CD4-positive, alpha-beta T cell treated with Interleukin-15 for 4 hours (primary cell): ENCODE measurements at places on chromosomes 3 and 15.

DNA sequence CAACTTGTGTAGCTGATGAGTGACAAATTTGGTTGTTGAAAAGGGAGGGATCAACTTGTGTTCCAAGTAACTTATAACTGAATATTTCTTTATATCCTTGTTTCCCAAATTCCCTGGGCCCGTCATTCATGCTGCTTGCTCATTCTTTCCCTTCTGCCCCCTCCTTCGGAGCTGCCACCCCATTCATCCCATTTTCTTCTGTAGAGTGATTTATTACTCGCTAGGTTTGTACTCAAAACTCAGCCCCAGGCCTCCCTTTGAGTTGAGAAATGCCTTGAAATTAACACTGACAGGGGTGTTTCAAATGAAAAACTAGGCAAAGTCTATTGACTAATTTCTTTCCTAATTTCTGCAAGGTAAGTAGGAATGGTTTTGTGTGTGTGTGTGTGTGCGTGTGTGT lies 277.4 kb upstream of the SLCO3A1 start:
- no peak for DNase-seq

DNA sequence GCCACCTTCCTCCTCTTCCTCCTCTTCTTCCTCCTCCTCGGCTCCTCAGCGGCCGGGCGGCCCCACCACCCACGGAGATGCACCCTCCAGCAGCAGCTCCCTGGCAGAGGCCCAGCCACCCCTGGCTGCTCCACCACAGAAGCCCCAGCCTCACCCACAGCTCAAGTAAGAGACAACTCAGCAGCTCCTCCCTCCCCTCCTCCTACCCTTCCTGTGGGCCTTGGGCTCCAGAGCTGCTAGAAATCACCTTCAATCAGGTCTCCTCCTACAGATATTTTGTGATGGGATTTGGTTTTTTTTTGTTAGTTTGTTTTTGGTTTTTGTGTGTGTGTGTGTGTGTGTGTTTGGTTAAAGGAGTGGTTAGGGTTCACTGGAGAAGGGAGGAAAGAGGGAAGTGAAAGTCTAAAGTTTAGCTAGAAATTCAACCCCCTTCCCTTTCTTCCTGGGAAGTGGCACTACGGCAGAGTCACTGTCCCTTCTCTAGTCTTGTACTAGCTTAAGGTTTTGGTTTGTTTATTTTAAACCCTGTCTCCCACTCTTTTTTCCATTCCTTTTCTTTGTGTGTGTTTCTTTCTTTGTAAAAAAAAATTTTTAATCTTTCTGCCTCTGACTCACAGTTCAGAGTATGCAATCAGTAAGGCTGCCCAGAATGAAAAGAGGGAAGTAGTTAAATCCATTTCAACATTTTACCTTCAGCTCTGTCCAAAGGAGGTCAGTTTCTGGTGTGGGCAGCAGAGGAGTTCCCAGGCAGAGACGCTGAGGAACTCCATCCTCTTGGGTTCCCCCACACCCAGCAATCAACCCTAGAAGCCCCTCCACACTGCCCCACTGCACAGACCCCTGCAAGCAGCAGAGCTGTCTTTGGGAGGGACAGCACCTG lies 29.0 kb upstream of the TIMP4 start:
- no peak for DNase-seq

DNA sequence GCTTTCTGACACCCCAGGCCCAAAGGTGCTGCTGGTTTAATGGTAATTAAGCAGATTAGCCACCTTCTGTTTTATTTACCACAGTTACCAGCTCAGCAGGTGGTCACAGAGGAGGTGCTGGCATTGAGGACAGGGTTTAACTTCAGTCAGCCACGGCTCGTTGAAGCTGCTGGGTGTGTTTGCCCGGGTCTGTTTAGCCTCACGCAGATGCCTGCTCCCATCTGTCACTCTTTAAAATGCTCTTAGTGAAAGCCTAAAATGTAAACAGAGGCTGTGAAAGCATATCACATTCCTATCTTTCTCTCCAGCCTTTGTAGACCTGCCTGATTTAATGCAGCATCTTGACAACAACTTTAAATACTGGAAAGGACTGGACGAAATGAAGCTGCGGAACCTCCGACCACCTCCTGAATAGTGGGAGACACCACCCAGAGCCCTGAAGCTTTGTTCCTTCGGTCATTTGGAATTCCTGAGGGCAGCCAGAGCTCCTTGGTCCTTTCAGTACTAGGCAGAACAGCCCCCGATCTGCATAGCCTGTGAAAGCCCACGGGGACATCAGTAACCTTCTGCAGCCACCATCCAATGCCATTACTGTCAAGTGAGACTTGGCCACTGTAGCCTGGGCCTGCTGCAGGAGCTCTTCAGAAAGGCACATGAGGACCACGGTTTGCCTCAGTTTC lies 156.0 kb downstream of the PDE8A start:
- DNase-seq, result no peak

DNA sequence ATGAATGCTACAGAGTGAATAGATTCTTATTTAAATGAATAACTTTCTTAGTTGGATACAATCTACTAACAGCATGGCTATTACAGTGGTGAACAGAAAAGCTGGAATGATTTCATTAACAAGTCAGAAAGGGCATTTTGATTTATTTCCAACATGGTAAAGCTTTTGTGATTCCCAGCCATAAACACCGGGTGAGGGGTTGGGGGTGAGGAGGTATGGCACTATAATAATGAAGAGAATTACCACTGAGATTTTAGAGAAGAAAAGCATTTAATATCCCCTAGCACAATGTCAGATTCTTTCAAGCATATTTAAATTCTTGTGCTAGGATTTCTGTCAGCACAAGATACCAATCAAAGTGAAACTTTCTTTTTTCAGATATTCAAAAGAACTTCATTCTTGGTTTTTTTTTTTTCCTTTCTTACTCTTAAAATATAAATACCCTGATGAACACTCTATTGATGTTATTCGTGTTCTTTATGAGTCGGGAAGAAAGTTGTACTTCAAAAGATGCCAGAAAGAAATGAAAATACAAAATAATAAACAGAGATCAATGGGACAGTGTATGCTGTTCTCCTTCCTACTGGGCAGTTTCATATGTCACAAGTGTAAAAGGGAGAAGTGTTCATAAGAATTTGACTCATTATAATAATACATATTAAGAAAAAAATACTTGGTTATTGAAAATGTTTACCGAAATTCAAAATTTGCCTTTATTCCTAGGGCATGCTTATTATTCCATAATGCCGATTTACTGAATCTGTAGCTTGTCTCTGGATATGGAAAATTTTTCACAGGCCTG lies 522.8 kb downstream of the CADM2 start:
- no peak for DNase-seq

- DNase-seq, result no peak
Observed at GRCh38 chr3:142958707-142959106, 4.8 kb downstream of the PAQR9 start.

- DNase-seq, result no peak
Observed at GRCh38 chr15:29102911-29103823, 166.5 kb downstream of the NSMCE3 start.

- DNase-seq, result no peak
Observed at GRCh38 chr3:192054881-192055280, 593.9 kb downstream of the PYDC2 start.

DNA sequence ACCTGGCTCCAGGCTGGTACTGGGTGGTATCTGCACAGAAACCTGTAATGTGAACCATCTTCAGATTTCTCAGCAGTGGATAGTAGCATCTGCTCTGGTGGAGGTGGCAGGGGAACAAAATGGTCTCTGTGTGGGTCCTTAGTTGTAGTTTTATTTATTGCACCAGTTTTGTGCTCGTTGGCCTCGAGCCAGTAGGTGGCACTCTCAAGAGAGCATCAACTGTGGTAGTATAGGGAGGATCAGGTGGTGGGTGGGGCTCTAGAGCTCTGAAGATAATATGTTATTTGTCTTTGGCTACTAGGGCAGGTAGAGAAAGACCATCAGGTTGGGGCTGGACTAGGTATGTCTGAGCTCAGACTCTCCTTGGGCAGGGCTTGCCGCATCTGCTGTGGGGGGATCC lies 254.0 kb upstream of the GPR149 start:
- DNase-seq, result no peak

GRCh38 chr15:90619939-90620338 lies 90.2 kb downstream of the CRTC3 start:
- DNase-seq, result no peak

- no peak for DNase-seq
Observed at GRCh38 chr3:101189176-101189575, 131.2 kb downstream of the IMPG2 start.

- DNase-seq, result no peak
Observed at GRCh38 chr3:54987719-54988118, 59.9 kb upstream of the LRTM1 start.

- DNase-seq, result no peak
Observed at GRCh38 chr3:127479449-127479848, 111.1 kb downstream of the TPRA1 start.

DNA sequence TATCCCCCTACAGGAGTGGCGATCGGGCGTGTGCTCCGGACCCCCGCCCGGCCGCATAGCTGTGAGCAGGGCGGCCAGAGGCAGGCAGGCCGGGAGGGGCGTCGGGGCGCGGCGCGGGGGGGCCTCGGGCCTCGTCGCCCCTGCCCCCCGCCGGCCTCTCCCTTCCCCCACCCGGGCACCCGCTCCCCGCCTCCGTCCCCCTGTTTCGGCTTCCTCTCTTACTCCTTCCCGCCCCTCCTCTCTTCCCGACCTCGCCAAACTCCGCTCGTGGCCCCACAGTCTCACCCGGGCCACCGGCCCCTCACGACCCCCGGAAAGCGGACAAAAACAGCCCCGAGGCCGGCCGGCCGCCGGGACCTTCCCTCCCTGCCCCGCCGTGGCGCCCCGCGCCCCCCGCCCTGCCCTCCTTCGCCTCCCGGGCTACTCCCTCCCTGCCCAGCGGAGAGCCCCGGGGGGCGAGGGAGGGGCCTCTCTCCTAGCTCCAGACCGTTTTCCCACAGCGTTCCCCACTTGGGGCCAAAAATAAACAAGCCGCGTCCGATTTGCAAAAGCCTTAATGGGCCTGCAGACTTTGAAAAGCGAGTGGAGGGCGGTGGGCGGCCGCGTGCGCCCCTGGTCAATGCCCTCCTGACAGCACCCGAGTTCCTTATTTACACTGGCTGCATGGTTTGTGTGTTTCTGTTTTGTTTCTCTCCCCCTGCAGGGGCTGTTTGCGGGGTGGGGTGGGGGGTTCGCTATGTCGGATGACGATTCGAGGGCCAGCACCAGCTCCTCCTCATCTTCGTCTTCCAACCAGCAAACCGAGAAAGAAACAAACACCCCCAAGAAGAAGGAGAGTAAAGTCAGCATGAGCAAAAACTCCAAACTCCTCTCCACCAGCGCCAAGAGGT lies 1.0 kb downstream of the UBE2E1 start:
- no peak for DNase-seq

DNA sequence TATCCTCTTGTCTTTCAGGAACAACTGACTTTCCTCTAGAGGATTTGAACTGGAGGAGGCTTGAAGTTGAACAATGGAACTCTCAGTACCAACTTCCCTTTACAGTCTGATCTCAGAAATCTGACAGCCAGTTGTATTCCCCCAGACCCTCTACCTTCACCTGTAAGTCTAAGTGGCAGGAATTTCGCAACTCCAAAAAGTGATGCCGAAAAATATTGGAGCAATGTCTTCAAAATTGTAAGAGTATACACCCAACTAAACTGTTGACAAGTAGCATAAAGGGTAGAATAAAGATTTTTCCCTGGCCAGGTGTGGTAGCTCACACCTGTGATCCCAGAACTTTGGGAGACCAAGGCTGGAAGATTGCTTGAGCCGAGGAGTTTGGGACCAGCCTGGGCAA lies 69.1 kb upstream of the CFAP20DC start:
- DNase-seq, result no peak

- no peak for DNase-seq
Observed at GRCh38 chr3:159763011-159763601, 225.5 kb upstream of the IL12A start.

GRCh38 chr3:14135581-14135980 lies 10.7 kb downstream of the TMEM43 start:
- DNase-seq, result no peak

DNA sequence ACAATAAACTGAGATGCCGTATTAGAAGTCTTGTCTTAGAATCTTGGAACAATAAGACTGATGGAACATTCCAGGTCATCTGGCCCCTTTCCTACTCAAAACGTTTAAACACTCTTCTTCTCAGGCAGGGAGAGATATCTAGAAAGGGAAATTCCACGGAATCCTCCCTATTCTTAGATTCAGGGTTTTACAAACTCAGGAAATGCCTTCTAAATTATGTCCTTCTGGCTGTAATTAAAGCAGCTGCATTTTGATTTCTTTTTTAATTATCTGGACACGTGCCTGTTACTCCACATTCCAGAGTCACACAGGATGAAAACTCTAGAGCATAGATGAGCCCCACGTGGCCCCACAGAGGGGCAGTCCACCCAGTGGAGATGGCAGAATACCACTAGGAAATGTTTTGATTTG lies 41.5 kb upstream of the MTMR10 start:
- DNase-seq, result no peak

GRCh38 chr3:127449486-127450212 lies 140.9 kb downstream of the TPRA1 start:
- no peak for DNase-seq

GRCh38 chr3:37053337-37053736 lies 60.0 kb downstream of the MLH1 start:
- no peak for DNase-seq

GRCh38 chr3:129370248-129370964 lies 58.0 kb downstream of the EFCAB12 start:
- DNase-seq, result no peak

DNA sequence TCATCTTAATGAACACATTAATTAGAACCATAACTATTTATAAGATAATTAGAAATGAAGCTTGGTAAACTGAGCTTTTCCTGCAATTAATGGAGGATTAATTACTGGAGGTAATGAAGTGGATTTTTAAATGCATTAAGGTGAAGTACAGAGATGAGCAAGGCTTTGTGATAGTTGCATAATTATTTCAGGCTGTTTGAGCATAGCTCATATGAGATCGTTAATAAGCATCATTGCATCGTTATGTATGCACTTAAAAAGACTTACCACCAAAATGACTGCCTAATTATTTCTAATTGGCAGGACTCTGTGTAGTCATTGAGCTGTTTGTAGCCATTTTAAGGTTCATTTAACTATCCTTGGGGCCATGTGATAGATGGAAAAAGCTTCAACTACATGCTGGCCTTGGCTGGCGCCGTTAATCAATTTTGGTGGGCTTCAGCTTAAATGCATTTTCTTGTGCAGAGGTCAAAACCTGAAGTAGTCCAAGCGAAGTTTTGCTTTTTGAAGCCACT lies 55.3 kb downstream of the RSRC1 start:
- no peak for DNase-seq

GRCh38 chr3:144107923-144108322 lies 136.3 kb downstream of the DIPK2A start:
- DNase-seq, result no peak

DNA sequence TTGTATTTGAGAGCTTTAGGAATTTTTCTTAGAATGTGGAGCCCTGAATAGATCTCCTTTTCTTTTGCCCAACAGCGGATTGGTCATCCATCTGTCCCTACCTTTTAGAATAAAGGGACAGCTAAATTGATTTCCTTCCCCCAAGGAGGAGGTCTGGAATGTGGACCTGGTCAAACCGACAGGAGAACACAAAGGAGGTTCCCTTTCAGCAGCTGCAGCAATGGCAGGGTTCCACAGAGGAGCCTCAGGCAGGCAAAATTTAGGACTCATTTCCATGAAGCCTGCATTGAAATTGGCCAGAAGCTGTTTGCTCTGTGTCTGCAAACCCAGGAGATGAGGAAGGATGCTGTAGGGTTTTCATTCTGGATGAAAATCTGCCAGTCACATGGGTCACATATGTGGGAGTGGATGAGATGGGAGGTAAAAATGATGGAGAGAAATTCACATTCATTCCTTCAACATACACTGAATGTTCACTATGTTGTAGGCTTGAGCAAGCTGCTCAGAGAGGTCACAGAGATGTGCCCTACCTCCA lies 77.3 kb downstream of the LRTM1 start:
- DNase-seq, result no peak

- no peak for DNase-seq
Observed at GRCh38 chr15:33200444-33200843, 5.9 kb upstream of the FMN1 start.
